ENCODE measurements at places on chromosomes 6 and 20.

DNA sequence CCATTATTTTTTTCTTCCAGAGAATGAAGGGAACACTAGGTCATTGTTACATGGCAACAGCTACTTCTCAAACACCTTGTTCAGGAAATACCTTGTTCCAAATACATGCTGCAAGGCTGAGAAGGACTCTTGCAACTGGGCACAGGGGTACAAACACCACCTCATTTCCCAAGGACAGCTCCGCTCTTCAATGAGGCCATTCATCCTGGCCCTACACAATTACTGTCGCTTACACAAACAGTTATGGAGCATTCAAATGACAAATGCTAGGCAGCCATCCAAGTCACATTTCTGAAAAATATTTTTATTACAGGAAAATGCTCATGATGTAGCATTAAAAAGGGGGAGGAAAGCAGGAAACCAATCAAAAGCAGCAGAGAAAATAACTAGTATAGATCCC lies 611.9 kb downstream of the DHX35 start:
- no peak for DNase-seq

DNA sequence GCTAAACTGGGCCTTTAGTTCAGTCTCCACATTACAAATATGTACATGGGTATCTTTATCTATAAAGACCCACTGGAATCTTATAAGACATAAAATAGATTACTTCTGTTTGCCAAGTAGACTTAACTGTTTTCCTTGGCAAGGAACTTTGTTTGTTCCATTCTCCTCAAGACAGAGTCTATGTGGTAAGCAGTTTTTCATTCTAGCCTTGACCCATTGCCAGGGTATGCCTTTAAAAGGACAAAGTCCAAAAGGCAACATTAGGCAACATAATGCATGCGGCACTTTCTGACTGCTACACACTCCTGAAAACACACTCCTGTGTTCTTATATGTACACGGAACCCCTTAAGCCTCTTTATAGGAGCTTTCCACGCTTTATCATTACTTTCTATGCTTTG lies 20.4 kb downstream of the VNN1 start:
- no peak for DNase-seq

GRCh38 chr20:2469991-2470422 lies 582 bp downstream of the SNRPB start:
- peak; percentile 33 for DNase-seq

- no peak for DNase-seq
Observed at GRCh38 chr6:124655866-124656265, 306.4 kb upstream of the RNF217 start.

DNA sequence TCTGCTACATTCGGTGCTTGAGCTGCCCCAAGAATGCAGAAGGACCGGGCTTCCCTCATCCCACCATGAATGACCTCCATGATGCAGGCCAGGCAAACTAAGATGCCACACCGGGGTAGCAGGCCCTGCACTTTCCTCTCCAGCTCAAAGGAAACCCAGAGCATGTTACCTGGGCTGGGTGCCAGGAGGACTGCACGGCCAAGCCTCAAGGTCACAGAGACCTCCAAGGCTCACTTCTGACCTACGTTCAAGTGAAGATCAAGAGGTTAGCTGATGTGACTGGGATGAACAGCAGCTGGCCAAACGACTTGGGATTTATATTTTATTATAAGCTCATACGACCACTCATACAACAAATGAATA lies 501.8 kb downstream of the CD83 start:
- DNase-seq, result no peak

GRCh38 chr6:97064578-97064977 lies 140.1 kb downstream of the KLHL32 start:
- DNase-seq, result no peak

- DNase-seq, result no peak
Observed at GRCh38 chr6:133948472-133948871, 4.6 kb upstream of the TBPL1 start.

GRCh38 chr20:4664691-4665360 lies 56.9 kb upstream of the PRND start:
- DNase-seq, result no peak

GRCh38 chr6:110949679-110950285 lies 8.7 kb upstream of the GTF3C6 start:
- no peak for DNase-seq

DNA sequence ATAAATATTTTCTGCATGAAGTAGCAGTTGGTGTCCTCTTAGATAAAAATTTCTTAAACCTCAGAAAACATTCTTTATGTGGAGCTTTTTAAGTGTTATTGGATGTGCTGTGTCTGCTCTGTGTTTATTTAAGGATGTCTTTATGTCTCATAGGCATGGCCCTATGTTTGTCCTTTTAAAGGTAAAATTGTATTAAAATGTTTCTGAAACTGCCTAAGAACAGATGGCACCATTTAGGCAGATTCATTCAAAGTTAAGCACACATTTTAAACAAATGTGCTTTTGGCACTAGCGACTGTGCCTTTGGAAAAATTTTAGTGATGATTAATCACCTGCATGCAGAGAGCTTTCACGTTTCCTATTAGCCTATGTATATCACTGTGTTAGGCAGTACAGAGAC lies 125.2 kb downstream of the KIF6 start:
- no peak for DNase-seq

DNA sequence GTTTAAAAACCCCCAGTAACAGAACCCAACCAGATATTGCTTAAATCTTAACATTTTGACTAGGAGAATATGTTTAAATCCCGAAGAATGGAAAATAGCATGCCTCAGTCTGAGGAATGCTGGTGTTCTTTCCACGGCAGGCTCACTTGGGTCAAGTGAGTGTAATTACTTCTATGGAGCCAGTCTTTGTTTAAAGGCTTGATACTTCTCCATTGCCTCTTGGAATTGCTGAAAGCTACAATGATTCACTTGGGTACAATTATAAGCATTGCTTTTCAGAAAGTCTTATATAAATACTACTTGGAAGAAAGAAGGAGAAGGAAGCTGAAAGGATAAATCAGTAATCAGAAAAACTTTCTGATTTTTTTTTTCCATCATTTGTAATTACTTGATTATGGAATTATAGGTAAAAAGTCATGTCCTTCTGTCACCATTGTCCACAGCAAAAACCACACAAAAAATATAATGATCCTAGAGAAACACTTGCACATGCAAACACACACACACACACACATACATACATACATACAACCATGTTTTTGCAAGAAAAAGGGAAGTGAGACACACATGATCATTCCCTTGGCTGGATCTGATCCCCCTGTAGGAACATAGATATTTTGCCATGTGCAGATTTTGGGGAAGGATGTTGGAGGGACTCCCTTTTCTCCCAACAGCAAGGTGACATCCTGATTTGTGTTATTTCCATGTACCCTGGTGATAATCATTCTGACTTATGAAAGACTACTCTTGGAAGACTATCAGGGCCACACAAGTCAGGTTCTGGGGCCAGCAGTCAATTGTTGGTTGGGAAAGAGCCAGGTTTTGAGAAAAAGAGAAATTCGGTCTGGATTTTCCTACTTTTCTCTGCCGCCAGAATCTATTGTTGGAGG lies 396.0 kb upstream of the BTBD3 start:
- no peak for DNase-seq

DNA sequence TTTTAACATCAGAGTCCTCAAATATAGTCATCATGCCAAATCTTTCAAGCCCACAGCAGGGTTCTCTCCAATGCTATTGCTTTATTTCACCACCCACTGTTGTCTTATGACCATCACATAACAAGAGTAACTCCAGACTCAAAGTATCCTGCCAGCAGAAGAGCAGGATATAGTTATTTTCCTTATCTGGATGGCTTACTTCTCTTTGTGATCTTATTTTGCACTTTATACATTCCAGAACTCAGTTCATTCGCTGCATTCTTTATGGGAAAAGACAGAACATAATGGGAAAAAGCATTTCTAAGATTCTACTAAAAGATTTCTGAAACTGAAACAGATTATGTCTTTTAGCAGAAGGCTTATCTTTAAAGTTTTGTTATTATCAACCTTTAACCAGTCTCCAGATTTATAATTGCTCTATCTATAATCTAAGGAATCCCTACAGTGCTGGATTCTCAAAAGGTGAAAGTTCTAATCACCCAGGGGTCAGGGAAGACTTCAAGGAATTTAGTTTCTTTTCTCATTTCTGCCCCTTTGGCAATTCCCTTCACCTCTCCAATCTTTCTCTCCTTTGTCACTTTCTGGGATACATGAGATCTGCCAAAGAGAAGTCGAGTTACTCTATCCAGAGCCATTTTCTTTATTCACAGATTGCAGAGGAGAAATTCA lies 190.4 kb downstream of the TPBG start:
- DNase-seq, result no peak

DNA sequence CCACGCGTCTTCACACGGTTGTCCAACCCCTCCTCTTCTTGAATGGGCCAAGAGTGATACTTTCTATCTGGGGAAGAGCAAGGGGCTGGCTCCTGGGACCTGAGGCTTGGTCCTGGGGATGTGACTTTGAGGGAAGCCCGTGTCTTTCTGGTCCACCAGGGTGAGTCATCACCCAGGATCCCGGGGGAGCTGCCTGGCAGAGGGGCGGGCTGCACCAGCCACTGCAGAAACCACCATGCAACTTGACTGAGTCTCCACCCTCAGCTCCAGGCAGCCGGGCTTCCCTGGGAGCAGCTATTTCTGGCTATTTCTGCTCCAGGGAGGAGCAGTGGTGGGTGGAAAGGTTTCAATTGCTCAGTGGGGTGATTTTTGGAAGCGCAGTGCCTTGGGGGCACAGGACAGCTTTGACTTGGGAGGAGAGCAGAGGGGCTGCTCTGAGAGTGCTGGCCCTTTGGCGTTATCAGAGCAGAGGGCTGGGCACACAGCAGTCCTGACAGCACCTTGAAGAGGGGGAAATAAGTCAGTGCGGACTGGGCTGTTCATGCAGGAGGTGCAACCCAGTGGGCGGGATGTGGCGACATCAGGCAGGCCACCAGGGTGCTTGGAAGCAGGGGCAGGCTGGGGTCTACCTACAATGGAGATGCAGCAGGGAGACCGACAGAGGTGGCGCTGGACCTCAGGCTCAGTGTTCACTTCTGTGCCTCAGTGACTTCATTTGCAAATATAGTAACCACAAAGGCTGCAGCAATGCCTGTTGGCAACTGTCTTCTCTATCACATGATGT lies 45.1 kb upstream of the FAM83D start:
- no peak for DNase-seq

GRCh38 chr6:139853302-139853992 lies 479.0 kb upstream of the CITED2 start:
- DNase-seq, result no peak

DNA sequence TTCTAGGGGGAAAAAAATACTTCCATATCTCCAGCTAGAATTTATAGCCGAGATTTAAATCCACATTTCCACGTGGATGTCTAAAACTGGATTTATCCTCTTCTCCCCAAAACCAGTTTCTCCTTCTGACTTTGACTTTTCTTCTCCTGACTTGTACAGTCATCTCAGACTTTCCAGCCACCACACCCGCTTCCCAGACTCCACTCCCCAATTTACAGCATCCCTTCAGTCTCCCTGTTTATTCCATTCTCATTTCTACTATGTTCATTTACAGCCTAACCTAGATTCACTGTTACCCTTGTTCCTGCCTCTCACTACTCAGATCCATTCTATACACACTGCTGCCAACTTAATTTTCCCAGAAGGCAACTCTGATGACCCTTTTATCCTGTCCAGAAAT lies 224.8 kb downstream of the KHDC1L start:
- no peak for DNase-seq

DNA sequence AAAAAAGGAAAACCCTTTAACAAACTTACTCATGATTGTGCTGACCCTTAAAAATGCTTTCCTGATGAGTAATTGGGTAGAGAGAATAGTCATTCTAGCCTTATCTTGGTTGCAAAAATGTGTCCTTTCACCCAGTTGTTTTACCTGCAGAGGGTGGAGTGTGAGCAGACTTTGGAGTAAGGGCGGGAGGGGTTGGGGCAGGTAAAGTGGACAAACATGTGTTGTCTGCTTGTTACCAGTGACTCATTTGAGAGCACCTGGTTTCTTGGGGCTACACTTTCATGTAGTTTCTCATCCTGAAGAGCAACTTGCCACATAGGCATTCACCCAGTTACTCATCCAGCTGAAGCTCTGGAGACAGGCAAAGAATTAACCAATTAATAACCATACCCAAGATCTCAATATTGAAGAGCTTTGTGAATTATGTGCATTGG lies 121.1 kb downstream of the TNFRSF21 start:
- no peak for DNase-seq

DNA sequence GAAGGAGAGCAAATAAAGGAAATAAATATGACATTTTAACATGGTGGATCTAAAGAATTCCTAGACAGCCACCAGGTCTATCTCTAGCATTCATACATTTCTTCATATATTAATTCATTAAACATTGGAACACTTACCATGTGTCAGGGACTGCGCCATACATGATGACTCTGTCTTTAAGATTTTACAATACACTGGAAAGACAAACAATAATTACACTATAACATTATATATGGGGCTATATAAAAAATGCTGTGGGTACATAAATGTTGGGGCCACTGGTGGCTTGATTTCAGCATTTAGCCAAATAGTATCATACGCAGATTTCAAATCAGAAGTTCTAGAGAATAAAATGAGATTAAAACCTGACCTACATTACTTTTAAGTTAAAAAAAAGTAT lies 33.3 kb upstream of the PKIB start:
- no peak for DNase-seq

GRCh38 chr20:48416002-48416401 lies 411.8 kb downstream of the PREX1 start:
- no peak for DNase-seq

GRCh38 chr6:16274483-16274882 lies 36.1 kb downstream of the GMPR start:
- no peak for DNase-seq

DNA sequence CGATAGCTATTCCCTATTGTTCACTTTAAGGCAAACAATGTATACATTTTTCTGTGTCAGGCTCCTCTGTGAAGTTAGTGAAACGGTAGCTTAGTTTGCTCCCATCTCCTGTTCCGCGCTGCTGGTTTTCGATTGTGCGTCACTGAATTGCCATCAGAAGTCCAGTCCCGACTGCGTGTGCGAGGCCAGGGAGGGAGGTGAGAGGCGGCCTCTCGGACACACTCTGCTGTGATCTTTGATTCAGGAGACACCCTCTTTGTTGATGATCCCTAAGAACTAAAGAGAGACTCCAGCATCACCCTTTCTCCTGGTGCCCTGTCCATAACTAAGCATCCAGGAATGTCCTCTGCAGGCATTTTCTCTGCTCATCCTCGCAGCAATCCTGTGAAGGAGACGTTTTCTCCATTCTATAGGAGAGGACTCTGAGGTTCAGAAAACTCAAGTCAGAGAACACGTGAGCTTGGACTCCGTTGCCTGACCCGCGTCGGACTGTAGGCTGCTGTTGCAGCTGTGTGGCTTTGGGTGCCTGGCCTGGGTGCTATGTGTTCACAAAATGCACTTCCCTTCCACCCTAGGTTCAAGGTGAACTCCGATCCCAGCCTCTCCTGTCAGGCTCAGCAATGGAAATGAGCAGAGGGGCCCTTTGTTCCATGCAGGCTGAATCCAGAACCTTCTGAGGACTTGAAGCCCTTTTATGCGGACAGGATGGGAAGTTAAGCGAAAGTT lies 24.1 kb upstream of the UNC93A start:
- DNase-seq, result no peak

All from stimulated activated CD8-positive, alpha-beta memory T cell treated with anti-CD3 and anti-CD28 coated beads, Interleukin-7, amount 100 ng/mL, for 48 hours (primary cell).